Cerebellar nuclear complex (tissue), 1 donor: ENCODE measurements at places on chromosomes 7 and 10.

GRCh38 chr7:90760892-90761291 is 164.8 kb downstream of the CDK14 start:
- no peak for DNase-seq

GRCh38 chr7:25716421-25716820 is 435.6 kb upstream of the NFE2L3 start:
- DNase-seq: no peak

GRCh38 chr7:50502947-50503346 is 52.8 kb upstream of the FIGNL1 start:
- no peak for DNase-seq

DNA sequence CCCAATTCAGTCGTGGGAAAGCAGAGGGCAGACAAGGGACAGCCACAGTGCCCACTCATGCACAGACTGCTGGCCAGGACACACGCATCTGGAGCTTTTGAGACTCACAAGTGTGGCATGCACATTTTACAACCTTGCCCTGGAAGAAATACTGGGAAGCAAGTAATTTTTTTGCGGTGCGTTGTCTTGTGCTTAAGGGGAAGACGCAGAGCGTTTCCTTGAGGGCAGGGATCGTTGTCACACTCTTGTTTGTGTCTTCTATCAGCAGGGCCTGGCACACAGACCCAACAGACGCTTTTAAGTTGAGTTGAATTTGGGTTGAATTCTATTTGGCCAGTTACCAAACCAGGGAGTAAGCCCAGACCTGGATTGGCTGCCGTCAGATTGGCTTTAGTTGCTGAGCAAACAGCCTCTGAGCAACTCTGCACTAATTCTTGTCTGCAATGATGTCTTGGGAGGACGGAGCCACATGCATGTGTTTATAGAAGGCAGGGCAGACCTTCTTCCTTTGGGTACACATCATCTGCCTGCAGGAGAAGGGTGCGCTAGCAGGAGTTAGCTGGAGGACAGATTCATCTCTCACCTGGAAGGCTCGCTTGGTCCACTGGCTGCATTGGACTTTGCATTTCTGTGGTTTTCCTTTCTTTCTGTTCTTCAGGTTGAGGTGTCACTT is 38.4 kb downstream of the IL2RA start:
- no peak for DNase-seq

DNA sequence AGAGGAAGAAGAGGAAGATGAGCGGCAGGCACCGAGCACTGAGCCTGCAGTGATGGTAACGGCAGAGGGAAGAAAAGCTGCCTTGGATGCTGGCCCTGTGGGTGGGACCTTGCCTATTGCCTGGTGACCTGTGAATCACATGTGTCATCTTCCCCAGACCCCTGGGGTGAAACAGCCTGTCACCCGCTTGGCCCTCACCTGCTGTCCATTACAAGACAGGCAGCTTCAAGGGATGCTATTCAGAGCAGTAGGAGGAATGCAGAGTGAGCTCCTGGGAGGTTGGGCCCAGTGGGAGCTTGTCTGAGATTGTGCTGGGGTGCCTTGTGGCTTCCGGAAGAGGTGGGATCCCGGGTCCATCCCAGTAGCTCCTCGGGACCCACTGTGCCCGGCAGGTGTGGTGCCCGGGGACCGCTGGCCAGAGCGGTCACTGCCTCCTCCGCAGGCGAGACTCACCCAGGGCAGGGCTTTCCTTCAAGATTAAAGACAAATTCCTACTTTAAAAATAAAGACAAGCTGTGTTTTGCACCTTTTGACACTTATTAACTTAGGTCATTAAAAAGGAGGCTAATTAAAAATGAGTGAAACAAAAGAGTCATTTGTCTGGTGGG is 440.2 kb upstream of the MKI67 start:
- DNase-seq: no peak

DNA sequence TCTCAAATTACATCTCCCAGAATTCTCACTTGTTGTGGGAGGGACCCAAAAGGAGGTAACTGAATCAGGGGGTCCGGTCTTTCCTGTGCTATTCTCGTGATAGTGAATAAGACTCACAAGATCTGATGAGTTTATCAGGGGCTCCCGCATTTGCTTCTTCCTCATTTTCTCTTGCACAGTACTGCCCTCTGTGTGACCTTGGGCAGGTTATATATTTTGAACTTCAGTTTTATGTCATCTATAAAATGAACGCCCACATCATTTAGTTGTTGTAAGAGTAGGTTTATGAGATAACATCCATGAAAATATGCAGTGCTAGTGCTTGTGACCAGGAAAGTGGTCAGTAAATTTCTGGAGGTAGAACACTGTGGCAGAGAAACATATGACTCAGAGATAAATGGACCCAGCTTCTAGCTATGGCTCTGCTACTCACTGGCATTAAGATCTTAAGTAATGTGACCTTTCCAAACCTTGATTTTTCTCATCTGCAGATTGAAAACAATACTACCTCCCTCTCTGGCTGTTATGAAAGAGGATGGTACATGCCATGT is 44.3 kb downstream of the SCRN1 start:
- DNase-seq: no peak
